ENCODE measurements at places on chromosomes 5 and 9. TPM values are rescaled to one million over a fixed set of nuclear protein-coding genes. Genes with fewer than 3 reads are reported as not detected.

GRCh38 chr9:123287639-123288038 lies 19.3 kb upstream of the STRBP start:
- no peak overlapping the region for H3K27ac ChIP-seq
- no peaks in the 10 kb centered on the region for H3K4me1 ChIP-seq
- H3K27me3 ChIP-seq, result peaks cover 1% of the 10 kb centered on the region
- no peak overlapping the region for H3K4me3 ChIP-seq
- no peak for DNase-seq
- H3K36me3 ChIP-seq, result no peaks in the 10 kb centered on the region

DNA sequence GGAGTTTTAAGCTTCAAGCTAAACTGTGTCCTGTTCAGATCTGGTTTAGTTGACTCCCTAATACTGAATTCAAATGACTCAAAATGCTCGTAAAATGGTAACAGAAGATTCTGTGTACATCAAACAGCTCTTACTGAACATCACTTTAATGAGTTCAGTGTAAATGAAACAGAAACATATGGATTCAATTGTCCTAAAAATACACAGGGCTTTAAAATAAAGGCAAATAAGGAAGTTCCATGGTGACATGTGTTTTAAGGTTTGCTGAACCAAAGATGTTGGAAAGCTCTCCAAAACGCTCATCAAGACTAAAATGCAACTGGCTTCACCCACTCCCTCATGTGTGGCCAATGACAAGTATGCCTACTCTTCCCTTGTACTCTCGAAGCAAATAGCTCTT lies 340.0 kb upstream of the PIK3R1 start:
- H3K27ac ChIP-seq, result no peak overlapping the region
- no peak overlapping the region for H3K4me3 ChIP-seq
- no peaks in the 10 kb centered on the region for H3K4me1 ChIP-seq
- DNase-seq, result no peak

FOXD4L3 gene
- 0.29 TPM for total RNA-seq

GRCh38 chr5:119750887-119751733 lies 121.8 kb downstream of the FAM170A start:
- no peak for DNase-seq
- no peak overlapping the region for H3K27ac ChIP-seq
- no peaks in the 10 kb centered on the region for H3K4me1 ChIP-seq
- no peaks in the 10 kb centered on the region for H3K36me3 ChIP-seq
- H3K27me3 ChIP-seq, result peaks cover 22% of the 10 kb centered on the region

SLC6A19 gene
- total RNA-seq, result not detected

DNA sequence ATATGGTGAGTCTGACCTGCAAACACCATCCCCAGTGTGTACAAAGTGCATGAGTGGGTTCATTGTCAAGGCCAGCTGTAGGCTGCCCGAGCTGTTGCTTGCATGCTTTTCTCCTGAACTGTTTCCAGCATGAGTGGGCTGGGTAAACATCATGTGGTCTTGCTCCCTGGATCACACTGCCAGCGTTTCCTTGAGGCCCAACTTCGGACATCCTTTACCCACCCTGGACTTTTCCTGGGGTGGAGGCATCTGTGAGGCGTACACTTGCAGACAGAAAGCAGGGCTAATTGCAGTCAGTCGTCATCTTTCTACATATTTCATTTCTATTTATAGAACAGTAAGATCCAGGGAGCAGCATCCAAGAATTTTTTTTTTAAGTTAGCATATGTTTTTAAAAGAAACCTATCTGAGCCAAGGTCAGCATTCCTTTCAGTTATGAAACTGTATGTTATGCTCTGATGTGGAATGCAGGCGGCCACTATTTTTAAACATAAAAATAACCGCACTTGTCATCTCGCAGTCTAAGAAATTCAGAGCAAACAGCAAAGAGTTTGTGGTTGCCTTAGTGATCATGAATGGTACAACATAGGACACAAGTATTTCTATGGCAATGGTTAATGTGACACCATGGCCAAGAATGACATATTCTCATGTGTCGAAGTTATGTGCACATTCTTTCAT lies 106.5 kb upstream of the DMRT1 start:
- DNase-seq, result no peak
- no peak overlapping the region for H3K4me3 ChIP-seq
- peaks cover 17% of the 10 kb centered on the region for H3K36me3 ChIP-seq
- H3K27ac ChIP-seq, result no peak overlapping the region
- no peaks in the 10 kb centered on the region for H3K27me3 ChIP-seq
- H3K4me1 ChIP-seq, result no peaks in the 10 kb centered on the region

DNA sequence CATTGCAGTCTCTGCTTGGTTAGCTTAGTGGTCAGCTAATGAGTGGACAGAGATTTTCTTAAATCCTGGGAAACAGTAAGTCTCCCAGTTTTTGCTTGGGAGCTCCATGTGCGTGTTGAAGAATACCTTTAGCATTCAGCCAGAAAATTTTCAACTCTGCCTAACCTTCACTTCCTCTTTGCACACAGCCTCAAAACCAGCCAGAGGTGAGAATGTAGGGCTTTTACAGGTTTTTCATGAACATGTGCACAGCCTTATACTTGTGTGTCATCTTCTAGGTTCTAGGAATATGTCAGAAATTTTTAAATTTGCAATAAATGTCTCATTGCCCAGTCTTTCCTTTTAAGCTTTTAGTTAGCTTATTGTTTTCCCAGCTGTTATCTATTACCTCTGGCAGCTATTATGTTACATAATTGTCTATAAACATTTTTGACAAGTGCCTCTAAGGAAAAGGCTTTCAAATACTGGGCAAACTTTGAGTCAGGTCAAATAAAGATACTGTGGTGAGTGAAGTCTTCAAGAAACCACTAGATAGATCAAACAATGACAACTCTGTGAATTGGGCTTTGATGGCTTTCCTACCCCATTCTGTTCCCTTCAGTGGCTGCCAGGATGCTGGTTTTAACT lies 12.7 kb downstream of the ADGRV1 start:
- no peak overlapping the region for H3K4me3 ChIP-seq
- H3K36me3 ChIP-seq, result no peaks in the 10 kb centered on the region
- H3K27ac ChIP-seq, result no peak overlapping the region
- H3K27me3 ChIP-seq, result peaks cover 55% of the 10 kb centered on the region
- no peak for DNase-seq

MSH3 gene
- total RNA-seq, result 15.5 TPM

- DNase-seq, result no peak
- H3K4me3 ChIP-seq, result no peak overlapping the region
- peaks cover 3% of the 10 kb centered on the region for H3K4me1 ChIP-seq
- H3K27me3 ChIP-seq, result peaks cover 24% of the 10 kb centered on the region
- H3K36me3 ChIP-seq, result no peaks in the 10 kb centered on the region
Observed at GRCh38 chr9:126689027-126689825, 75.5 kb downstream of the LMX1B start.

DNA sequence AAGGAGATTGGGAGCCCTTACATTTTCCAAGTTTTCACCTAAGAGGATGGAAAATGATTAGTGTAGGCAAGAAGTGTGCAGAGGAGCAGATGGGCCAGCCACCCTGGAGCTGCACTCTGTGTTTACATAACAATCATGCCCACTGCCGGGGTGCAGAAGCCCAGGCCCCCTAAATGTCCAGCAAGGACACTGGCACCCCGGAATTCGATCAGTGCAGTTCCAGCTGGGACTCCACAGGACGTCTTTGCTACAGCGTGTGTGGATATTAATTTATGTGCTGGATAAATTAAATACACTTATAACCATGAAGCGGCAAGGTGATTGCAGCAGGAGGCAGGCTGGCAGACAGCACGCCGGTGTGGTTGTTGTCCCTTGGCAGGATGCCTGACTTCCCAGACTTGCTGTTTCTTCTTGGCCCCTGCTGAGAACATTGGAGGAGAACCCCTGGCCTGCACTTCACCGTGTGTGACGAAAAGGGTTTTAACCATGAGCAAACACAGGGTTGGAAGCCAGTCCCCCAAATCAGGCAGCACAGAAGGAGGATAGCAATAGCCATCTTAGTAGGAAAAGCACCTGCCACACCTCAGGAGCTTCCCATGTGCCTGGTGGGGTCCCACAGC lies 73.7 kb downstream of the GADD45G start:
- no peaks in the 10 kb centered on the region for H3K36me3 ChIP-seq
- peaks cover 1% of the 10 kb centered on the region for H3K4me1 ChIP-seq
- no peaks in the 10 kb centered on the region for H3K27me3 ChIP-seq
- H3K4me3 ChIP-seq, result no peak overlapping the region
- no peak for DNase-seq
- H3K27ac ChIP-seq, result no peak overlapping the region

SPATA31A3 gene
- total RNA-seq, result not detected

GRCh38 chr9:126497660-126498275 lies 116.0 kb upstream of the LMX1B start:
- no peak overlapping the region for H3K27ac ChIP-seq
- H3K27me3 ChIP-seq, result no peaks in the 10 kb centered on the region
- H3K36me3 ChIP-seq, result peaks cover 4% of the 10 kb centered on the region
- DNase-seq, result no peak
- H3K4me3 ChIP-seq, result no peak overlapping the region
- H3K4me1 ChIP-seq, result peaks cover 12% of the 10 kb centered on the region

Data from naive thymus-derived CD8-positive, alpha-beta T cell (primary cell).